NB4 (cell line): ENCODE measurements at places on chromosomes 3 and 15.
A peak's percentile ranks its signal among the peaks of the same experiment; 100 is the strongest.

- DNase-seq, result no peak
These were observed 116.6 kb downstream of the ST8SIA2 start for GRCh38 chr15:92510163-92510882.

DNA sequence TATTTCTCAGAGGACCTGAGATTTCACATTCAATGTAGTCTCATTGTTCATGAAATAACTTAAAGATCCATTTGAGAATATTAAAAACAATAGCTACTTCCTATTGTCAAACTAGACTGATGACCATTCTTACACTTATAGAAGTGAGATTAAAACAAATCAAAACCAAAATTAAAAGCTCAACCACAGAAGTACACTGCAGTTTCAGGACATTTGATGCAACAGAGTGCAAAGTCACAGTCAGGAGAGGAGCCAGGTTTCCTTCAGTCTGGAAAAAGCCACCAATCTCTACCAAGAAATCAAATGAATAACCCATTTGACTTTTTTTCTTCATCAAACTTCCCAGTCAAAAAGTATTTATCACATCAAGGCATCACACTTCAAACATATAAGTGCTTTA, 5.5 kb downstream of the CCPG1 start:
- DNase-seq, result no peak

GRCh38 chr15:34209421-34210282, at the start of gene KATNBL1:
TSS of gene KATNBL1 (minus strand) at chr15:34210096. CDS start at chr15:34163676, 46,420 bp downstream.
- peak; percentile 92 for DNase-seq

GRCh38 chr3:46110701-46111493, 83.6 kb upstream of the XCR1 start:
- DNase-seq, result peak; percentile 95

GRCh38 chr15:35774653-35775052, 228.7 kb upstream of the DPH6 start:
- DNase-seq, result no peak

- DNase-seq, result no peak
These were observed 13.1 kb upstream of the KY start for GRCh38 chr3:134663721-134664456.

DNA sequence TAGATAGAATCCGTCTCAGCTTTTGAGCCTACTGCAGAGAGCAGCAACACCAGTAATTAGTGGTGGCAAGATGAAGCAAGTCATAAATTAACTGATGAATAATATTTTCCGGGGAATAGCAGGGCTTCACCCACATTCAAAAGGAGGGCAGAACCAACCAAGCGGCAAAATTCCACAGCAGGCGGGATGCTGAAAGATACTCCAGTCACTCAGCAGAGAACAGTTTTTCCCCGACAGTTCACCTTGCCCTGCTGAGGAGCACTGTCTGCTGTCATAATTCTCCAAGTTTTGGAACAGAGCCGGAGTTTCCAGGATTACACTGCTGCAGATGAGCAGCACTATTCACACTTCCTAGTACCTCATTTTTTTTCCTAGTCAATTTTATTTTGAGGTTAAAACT, 274.7 kb downstream of the CD47 start:
- DNase-seq, result no peak

DNA sequence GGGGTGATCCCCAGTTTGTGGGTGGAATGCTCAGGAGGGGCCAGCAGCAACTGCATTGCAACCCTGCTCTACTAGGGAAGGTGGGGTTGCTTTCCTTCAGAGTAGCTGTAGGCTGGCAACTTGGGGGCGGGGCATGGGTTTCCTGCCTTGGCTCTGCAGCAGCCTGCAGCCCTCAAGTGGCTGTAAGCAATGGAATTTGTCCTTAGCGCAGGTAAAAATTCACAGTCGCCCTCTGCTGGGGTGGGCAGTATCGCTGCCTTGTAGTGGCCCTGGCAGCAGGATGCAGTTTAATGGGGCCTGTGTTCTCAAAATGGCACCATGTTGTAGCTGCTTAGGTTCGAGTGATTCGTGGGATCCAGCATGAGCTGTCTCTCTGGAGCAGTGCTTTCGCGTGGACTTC, 29.8 kb downstream of the STT3B start:
- peak; percentile 43 for DNase-seq

DNA sequence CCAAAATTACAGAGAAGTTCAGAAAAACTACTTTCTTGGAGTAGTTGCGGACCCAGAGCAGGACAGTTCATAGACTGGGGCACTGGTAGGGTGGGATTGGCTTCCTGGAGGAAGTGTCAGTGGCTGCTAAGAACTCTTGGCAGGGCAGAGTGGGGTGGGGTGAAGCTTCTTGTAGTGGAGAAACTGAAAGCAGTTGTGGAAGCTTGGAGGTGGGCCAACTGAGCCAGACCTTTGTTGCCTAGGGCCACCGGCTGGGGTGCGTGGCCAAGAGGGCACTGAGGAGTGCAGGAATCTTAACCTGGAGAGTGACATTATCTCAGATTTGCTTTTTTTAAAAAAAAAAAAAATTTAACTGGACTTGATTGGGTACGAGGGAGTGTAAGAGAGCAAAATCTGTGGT, 3.1 kb downstream of the KAT2B start:
- no peak for DNase-seq

DNA sequence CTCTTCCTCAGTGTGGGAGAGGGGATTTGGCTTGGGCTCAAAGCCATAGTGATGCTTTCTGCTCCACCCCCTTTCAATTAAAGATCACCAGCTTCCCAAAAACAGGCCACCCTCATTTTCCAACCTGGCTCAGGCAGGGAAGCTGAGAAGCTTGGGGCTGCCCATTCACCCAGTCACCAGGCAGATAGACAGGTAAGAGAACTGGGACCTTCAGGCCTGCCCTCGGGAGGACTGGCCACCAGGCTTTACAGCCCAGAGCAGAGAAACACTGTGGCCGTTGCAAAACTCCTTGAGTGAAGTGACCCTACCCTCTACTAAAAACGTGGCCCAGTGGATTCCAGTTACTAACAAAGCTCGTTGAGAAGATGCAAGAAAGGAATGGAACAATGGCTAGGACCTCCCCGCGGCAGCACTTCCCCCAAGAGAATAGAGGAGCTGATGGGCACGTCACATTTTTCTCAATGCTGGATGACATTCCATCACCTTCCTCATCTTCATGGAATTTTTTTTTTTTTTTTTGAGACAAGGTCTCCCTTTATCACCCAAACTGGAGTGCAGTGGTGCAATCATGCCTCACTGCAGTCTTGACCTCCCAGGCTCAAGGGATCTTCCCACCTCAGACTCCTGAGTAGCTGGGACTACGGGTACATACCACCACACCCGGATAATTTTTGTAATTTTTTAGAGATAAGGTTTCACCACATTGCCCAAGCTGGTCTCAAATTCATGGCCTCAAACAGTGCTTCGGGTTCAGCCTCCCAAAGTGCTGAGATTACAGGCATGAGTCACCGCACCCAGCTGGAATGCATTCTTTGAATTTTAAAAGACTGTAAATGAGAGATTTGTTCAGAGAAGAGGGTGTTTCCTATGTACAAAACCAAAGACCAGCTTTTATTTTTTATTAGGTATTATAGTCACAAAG, 37.9 kb downstream of the LIPC start:
- peak; percentile 62 for DNase-seq

GRCh38 chr3:111326144-111326995, 215.6 kb upstream of the CD96 start:
- DNase-seq, result no peak

GRCh38 chr15:88624156-88624970, 3.2 kb downstream of the AEN start:
- peak; percentile 36 for DNase-seq

DNA sequence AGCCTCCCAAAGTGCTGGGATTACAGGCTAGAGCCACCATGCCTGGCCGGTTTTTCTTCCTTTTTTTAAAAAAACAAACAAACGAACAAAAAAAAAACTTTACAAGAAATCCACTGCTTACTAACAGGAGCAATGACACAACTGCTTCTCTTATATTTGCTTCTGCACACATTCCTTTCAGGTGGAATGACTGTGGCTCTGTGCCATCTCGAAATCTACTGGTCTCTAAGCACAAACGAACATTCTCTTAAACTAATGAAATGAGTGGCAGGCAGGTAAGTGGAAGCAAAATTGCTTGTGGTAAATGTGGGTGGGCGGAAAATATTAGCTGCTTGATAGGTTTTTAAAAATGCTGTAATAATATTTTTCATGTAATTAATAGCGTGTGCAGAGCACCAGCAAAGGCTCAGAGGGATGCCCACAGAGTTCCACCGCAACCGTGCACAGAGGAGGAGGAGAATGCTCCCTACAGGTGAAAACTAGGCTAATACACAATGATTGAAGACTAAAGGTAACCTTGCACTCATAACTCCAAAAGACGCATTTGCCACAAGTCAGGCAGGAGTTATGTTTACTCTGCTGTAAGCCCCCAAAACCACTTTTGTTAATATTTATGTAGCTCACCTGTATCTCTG, 77.4 kb downstream of the LSAMP start:
- no peak for DNase-seq

DNA sequence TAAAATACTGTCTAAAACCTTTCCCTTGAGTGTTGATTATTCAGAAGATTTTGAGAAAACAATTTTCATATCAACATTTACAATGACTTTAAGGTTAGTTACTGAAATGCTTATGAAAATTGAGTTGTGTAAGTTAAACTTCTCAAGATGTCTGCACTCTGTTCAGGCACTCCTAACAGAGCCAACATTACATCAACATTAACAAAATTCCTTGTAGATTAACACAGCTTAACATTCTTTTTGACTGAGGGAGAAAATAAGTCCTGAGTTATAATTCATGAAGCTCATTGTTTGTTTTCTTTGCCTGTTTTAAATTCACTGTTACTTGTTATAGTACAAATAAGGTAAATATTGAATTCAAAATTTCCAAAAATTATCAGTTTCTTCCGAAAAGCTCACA, 9.0 kb downstream of the ACKR4 start:
- DNase-seq, result no peak

DNA sequence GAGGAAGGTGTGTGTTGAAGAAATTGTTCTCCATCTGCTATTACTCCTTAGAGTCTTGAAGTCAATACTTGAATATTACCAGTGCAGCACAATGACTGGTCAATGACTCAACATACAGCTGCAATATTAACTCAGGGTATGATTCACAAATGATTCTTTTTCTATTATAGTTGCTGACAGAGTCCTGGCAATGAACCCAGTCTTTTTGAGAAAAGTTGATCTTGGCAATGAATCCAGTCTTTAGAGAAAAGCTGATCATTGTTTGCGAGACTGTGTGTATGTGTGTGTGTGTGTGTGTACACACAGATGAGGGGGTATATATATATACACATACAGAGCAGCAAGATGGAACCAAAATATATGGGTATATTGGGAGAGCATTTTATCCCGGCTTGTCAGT, 315.1 kb downstream of the ZNF385D start:
- no peak for DNase-seq

GRCh38 chr15:73650416-73651126, 17.4 kb upstream of the NPTN start:
- peak; percentile 52 for DNase-seq

- DNase-seq, result no peak
These were observed 308.8 kb upstream of the PDZRN3 start for GRCh38 chr3:73933585-73933984.

DNA sequence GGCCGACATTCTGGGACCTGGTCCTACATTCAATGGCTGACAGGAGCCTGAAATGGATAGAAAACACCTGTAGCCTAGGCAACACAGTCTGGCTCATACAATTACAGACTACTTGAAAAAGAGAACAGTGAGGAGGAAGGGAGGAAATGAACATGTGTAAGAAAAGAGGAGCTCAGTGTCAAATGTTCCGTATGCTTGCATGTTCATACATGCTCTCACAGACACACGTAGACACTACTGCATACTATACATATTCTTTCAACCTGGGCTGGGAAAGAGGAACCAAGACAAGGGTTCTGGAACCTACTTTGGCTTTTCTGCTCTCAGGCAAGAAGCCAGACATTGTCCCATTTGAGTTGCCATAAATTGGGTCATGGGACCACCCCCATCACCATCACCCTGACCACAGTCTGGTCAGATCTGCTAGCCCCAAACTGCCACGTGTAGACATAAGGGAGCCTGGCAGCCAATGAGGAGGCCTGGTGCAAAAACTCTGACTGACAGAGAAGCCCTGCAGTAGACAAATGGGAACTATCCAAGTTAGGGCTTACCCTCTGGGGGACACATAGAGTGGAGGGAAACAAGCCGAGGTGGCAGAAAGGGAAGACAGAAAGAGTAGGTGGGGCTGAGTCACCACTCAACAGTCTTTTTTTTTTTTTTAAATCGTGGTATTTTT, 310.0 kb downstream of the SHQ1 start:
- DNase-seq, result peak; percentile 36

GRCh38 chr15:96073908-96074307, 256.6 kb upstream of the NR2F2 start:
- DNase-seq, result peak; percentile 23

- no peak for DNase-seq
These were observed 6.0 kb downstream of the MECOM start for GRCh38 chr3:169657351-169658124.

- no peak for DNase-seq
These were observed 101.6 kb downstream of the APBA2 start for GRCh38 chr15:28987337-28987736.

GRCh38 chr15:69568173-69569009, 115.8 kb downstream of the RPLP1 start:
- DNase-seq, result no peak

GRCh38 chr3:178949896-178950295, 121.7 kb downstream of the ZMAT3 start:
- DNase-seq, result no peak

- peak; percentile 93 for DNase-seq
These were observed 33.9 kb downstream of the GRK7 start for GRCh38 chr3:141796889-141797781.

DNA sequence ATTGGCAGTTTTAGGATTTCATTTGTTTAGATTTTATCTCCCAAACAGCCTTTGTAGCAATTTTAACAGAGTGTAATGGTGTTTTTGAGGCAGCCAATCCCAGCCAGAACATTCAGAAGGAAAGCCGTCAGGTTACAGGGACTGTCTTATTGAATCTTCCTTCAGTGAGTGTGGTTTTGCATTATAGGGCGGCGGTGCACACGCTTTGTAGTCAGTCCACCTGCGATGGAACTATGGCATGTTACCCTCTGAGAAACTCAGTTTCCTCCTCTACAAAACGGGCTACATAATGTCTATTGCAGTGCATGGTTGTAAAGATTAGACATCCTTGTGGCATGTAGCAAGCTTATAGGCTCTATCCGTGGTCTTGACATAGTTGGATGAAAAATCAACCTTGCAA, 1.0 kb downstream of the LRRC28 start:
- peak; percentile 13 for DNase-seq

DNA sequence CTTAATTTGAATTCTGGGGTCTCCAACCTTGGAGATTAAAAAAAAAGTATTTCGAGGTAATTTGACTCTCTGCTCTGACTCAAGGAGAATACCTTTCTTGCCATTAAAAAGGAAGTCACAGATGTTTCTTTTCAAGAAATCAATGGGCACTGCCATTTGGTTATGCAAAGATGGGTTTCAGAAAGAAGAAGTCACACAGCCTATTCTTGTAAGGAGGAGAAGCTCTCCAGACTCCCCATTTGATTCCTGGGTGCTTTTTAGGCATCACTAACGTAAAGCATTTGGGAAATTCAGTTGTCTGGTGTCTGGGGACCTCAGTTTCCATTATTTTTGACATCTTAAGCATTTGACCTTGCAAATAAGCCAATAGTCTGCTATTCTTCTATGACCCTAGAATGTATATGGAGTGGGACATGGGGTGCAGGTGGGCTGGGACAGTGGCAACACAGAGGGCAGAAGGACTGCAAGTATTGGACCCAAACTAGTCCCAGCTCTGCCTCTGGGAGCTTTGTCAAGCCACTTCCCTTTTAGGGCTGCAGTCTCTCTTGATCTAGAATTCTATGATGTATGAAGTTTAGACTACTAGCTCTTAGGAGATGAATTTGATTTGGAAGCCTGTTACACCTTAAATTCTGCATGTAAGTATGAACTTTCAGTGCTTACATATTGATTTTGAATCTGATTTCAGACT, 27.8 kb downstream of the IL5RA start:
- DNase-seq, result no peak
